Renal cortical epithelial cell (primary cell): ENCODE measurements at places on chromosomes 5 and 9.
A peak's percentile ranks its signal among the peaks of the same experiment; 100 is the strongest.

GRCh38 chr5:149114403-149115312 lies 26.6 kb upstream of the ABLIM3 start:
- DNase-seq = peak; percentile 84

DNA sequence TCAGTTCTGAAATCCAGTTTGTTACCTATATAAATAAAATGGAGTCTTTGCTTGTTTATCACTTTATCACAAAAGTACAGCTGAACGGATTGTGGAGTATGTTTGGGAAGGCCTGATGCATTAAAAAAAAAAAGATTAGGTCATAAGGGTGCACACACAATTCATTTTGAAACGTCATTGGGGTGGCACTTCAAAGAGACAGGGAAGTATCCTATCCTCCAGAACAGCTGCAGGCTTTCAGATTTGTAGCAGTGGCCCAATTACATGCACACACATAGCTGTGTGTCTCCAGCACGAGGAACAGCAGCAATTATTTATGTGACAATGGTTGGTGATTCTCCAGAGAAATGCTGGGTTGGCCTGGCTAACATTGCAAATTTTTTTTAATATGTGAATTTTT lies 46.8 kb upstream of the FER start:
- DNase-seq = no peak

- no peak for DNase-seq
These were observed 149.0 kb upstream of the PCA3 start for GRCh38 chr9:76615177-76615603.

GRCh38 chr5:148739023-148739422 lies 84.7 kb upstream of the HTR4 start:
- DNase-seq = no peak

DNA sequence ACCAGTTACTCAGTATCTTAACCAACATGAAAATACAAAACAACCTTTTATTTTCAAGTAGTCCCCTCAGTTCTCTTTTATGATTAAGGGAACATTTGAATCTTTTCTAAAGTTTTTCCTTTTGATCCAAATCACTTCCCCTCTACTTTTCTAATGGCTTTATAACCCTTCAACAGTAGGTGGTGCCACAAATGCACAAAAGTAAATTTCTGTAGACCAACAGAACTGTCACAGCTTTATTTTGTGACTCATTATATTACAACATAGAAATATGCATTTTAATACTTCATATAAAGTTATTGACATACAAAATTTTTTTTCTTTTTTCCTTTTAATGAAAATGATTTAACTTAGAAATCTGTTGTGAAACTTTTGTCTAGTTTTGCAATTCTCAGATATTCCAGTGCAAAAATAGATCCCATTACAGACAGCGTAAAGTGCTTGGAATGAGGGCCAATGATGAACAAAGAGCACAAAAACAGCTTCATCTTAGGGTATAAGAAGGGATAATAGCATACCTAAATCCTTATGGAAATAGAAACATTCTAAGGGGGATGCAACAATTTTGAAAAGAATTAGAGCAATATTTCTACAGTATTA lies 17.0 kb downstream of the NIPSNAP3B start:
- peak; percentile 30 for DNase-seq
